Stimulated activated CD4-positive, alpha-beta T cell treated with anti-CD3 and anti-CD28 coated beads, Interleukin-2, amount 100 ng/mL, for 24 hours (primary cell): ENCODE measurements at places on chromosomes 13 and 19.

- DNase-seq: peak; percentile 61
Measured at GRCh38 chr19:30669329-30670010, 297.3 kb downstream of the ZNF536 start.

- no peak for DNase-seq
Measured at GRCh38 chr13:45519493-45519892, 54.8 kb downstream of the COG3 start.

GRCh38 chr13:71320452-71320851 is 546.6 kb downstream of the DACH1 start:
- DNase-seq: no peak

DNA sequence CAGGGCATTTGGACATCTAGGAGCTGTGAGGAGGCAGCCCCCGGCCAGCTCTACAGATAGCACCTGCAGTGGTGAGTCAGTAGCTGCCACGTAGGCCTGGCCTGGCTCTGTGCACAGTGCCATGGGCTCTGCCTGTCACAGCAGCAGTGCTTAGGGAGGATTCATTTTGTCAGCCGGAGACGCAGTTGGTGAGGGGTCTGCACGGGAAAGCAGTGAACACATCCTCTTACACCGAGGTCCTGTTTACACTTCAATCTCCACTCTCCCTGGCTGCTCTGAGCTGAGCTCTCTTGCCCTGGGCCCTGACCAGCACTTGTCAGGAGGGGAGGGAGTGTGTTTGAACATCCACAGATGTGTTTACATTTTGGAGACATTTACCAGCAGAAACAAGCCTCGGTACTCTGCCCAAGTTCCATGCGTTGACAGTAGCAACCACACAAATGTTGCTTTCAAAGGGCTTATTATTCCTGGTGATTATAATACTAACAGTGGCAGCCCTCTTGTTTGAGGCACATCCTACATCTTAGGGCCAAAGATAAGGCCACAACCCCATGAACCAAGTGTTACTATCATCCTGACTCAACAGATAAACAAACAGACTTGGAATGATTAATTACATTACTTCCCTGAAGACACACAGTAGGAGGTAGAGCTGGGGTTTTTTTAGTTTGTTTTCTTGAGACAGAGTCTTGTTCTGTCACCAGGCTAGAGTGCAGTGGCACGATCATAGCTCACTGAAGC is 148.9 kb downstream of the USP12 start:
- DNase-seq: no peak

DNA sequence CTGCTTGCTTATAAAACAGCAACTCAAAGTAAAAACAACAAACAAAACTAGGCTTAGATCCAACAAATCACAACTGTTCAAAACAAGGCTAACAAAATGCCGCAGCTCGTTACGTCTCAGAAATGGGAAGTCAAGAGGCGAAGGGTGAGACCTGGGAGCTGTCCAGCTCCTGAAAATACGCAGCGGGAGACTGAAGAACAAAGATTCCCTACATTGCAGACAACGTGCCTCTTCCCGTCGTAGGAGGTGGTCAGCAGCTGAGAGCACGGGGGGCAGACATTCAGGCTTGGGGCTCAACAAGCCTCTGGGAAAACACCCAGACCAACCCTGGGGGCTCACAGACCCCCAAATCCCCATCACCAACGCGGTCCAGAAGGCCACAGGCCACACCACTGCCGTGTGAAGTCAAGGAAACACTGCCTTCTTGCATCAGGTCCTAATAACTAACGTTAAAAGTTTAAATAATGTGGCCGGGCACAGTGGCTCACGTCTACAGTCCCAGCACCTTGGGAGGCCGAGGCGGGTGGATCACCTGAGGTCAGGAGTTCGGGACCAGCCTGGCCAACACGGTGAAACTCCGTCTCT is 13.5 kb downstream of the PLPP2 start:
- no peak for DNase-seq

DNA sequence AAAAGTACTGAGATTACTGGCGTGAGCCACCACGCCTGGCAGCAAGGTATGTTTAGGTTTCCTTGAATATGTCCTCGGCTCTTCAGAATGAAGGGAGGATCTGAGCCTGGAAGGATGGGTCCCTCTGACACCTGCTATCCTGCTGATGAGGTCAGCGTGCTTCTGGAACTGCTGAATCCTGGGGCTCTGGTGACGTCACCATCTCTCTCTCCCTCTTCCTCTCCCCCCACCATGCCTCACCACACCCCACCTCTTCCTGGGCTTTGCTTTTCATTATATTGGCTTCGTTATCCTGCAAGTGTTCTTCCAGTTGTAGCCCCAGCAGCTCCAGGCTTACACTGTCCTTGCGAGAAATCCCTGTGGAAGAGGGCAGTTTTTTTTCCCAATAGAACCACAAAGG is 49.8 kb downstream of the CCNE1 start:
- no peak for DNase-seq
